A549 treated with AZD2906 at 1 μM for 4 hours (cell line): ENCODE measurements at places on chromosomes 5 and 9. TPM values are rescaled to one million over a fixed set of nuclear protein-coding genes. Genes with fewer than 3 reads are reported as not detected.

Gene F2RL2
- 2.6 to 3.6 TPM (median 2.9 TPM) in 5 replicates for total RNA-seq

Gene C5orf63
- 3.4 to 4.8 TPM (median 3.9 TPM) in 5 replicates for total RNA-seq

Gene HSD17B3
- 0.09 to 0.22 TPM (median 0.18 TPM) in 3 of 5 replicates, not detected in the others for total RNA-seq

Gene MLANA
- total RNA-seq, result not detected in 5 replicates

Gene FBXL7
- 1.1 to 1.6 TPM (median 1.3 TPM) in 5 replicates for total RNA-seq

Gene SLC36A2
- not detected in 5 replicates for total RNA-seq

Gene CORO2A
- 1.2 to 1.8 TPM (median 1.8 TPM) in 5 replicates for total RNA-seq

Gene ANKRD34B
- total RNA-seq, result 0.03 to 0.15 TPM (median 0.06 TPM) in 5 replicates

Gene LRRC19
- not detected in 5 replicates for total RNA-seq
